ENCODE measurements at places on chromosomes 5 and 9.
A peak's percentile ranks its signal among the peaks of the same experiment; 100 is the strongest.

DNA sequence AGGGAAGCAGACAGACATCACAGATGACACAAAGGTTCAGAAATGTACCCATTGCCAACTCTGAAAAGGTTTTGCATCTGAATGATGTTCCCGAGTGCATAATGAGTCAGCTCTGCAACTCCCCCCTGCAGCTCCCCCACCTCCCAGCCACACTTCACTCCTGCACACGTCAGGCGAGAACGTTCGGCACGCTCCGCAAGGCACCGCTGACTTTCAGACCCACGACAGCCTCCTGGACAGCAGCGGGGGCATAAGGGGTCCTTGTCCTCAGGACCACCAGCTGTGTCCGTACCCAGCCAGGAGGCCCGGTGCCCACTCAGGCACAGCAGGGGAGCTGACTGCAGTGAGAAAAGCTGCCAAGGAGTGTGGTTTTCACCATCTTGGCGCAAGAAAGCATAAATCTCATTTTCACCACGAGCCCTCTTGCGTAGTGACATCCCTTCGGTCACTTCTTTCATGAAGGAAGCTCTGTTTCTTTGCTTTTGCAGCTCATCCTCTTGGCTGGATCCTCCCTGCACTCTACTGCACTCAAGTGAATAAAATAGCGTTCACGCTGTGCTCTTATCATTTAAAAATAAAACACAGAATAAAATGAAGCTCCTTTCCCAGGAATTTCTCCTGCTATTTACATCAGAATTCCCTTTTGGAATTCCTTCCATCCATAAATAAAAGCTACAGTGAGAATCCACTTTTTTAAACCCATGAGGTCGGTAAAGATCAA is 9.9 kb downstream of the GFPT2 start:
- DNase-seq = no peak

GRCh38 chr5:159519365-159519764 is 189.1 kb upstream of the IL12B start:
- DNase-seq = peak; percentile 7

GRCh38 chr5:34919077-34919476 is 3.6 kb downstream of the BRIX1 start:
- DNase-seq = no peak

DNA sequence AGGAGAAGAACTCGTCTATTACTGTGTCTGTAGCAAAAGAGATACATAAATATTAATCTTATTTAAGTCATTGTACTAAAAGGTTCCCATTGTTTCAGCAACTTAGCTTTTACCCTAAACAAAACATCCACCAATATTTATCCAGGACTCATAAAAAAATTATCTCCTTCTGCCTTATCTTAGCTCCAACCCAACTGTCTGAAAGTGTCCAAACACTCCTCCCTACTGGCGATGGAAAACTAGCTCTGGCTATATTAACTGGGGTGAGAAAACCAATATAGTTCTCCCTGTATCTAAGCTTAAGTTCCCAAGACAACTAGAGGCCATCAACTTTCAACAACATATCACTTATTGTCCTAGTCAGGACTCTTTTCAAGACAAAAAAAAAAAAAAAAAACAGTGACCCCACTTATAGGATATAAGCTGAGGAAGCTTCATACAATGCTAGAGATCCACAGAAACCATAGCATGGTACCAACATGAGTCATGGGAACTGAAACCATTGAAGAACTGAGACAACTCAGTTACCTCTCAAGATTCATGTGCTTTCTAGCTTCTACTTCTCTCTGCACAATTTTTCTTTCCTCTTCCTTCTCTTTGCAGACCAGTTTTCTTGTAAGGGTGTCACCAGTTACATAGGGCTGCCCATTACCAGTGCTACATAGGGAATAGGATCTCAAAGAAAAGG is 150.7 kb upstream of the RASA1 start:
- no peak for DNase-seq

GRCh38 chr9:89174291-89174690 is 4.3 kb downstream of the SHC3 start:
- DNase-seq = no peak

Measured in spinal cord (tissue), 10 donors.